Heart right ventricle (tissue), 16 donors: ENCODE measurements at places on chromosomes 5 and 9. TPM values are rescaled to one million over a fixed set of nuclear protein-coding genes. Genes with fewer than 3 reads are reported as not detected.
A peak's percentile ranks its signal among the peaks of the same experiment; 100 is the strongest.

The CHSY3 gene
- total RNA-seq = 1.1 TPM

The MRPS30 gene
- total RNA-seq = 92.7 TPM

The SHC3 gene
- 0.28 TPM for total RNA-seq

The LCN15 gene
- not detected for total RNA-seq

The FANCC gene
- total RNA-seq = 4.5 TPM

The PAM gene
- total RNA-seq = 1,485 TPM

The PAEP gene
- total RNA-seq = not detected

The DMRTA1 gene
- 0.45 TPM for total RNA-seq

The KYAT1 gene
- 13.7 TPM for total RNA-seq

The MARCOL gene
- total RNA-seq = not detected

The ANKRD34B gene
- total RNA-seq = not detected

The PCDHA3 gene
- total RNA-seq = 0.14 TPM

GRCh38 chr9:13554626-13555025, 275.1 kb upstream of the MPDZ start:
- H3K4me3 ChIP-seq = no peak overlapping the region
- H3K36me3 ChIP-seq = no peaks in the 10 kb centered on the region
- no peak for DNase-seq
- H3K4me1 ChIP-seq = peaks cover 31% of the 10 kb centered on the region
- no peaks in the 10 kb centered on the region for H3K27me3 ChIP-seq

GRCh38 chr9:38441347-38442085, 17.3 kb upstream of the IGFBPL1 start:
- no peaks in the 10 kb centered on the region for H3K4me1 ChIP-seq
- no peak for DNase-seq
- no peak overlapping the region for H3K4me3 ChIP-seq
- H3K27me3 ChIP-seq = peaks cover 25% of the 10 kb centered on the region
- no peaks in the 10 kb centered on the region for H3K36me3 ChIP-seq

- peak overlapping the region; percentile 55 for H3K27ac ChIP-seq
- H3K27me3 ChIP-seq = no peaks in the 10 kb centered on the region
Observed at GRCh38 chr9:20356403-20357036, 265.8 kb downstream of the MLLT3 start.

DNA sequence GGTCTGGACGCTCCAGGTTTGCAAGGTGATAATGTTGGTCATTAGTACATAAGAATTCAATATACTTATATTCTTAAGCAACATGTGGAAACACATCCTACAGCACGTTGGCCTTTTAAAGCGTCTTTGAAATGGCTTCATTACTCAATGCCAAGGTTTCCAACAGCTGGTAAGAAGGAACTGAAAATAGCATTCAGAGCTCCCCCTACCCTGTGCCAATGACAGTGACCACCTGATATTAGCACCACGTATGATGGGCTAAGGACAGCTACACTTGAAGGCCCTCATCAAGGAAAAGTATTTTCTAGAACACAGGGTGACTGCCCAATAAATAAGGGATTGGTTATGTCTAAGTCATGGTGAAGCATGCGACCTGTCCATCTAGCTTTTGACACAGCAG, 9.9 kb downstream of the ZNF622 start:
- H3K27me3 ChIP-seq = no peaks in the 10 kb centered on the region
- no peak for DNase-seq
- peak overlapping the region; percentile 63 for H3K27ac ChIP-seq
- no peaks in the 10 kb centered on the region for H3K36me3 ChIP-seq
- no peak overlapping the region for H3K4me3 ChIP-seq

DNA sequence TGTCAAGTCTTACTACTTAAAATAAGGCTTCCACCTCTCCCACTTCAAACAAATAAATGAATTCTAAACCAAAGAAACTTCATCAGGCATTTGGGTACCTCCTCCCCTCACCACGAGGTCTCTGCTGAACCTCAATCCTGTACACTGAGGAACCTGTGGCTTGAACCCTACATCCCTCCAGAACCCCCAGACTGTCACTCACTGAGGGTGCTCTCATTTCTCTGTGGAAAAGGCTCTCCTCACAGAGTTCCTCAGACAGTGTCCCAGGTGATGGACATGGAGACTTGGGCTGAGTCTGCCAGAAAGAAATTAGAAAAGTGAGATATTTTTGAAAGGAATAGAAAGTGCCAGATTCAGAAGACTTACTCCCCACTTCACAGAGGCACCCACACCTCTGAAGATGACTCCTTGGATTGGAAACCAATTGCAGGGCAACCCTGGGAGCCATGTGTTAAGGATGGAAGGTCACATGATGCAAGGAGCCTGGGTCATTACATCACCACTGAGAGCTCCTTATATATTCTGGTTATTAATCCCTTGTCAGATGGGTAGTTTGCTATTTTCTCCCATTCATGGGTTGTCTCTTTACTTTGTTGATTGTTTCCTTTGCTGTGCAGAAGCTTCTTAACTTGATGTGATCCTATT, 19.8 kb downstream of the MLANA start:
- H3K4me1 ChIP-seq = no peaks in the 10 kb centered on the region
- DNase-seq = no peak
- H3K36me3 ChIP-seq = peaks cover 55% of the 10 kb centered on the region

- no peak for DNase-seq
- H3K36me3 ChIP-seq = no peaks in the 10 kb centered on the region
- no peaks in the 10 kb centered on the region for H3K27me3 ChIP-seq
- no peak overlapping the region for H3K27ac ChIP-seq
- no peaks in the 10 kb centered on the region for H3K4me1 ChIP-seq
Observed at GRCh38 chr5:170117736-170118135, 12.0 kb downstream of the FOXI1 start.

- no peak for DNase-seq
- no peaks in the 10 kb centered on the region for H3K27me3 ChIP-seq
- H3K27ac ChIP-seq = no peak overlapping the region
- no peaks in the 10 kb centered on the region for H3K36me3 ChIP-seq
- H3K4me3 ChIP-seq = no peak overlapping the region
Observed at GRCh38 chr9:129725795-129726251, 27.0 kb downstream of the PTGES start.

- DNase-seq = no peak
- H3K27ac ChIP-seq = no peak overlapping the region
- no peaks in the 10 kb centered on the region for H3K4me1 ChIP-seq
- no peaks in the 10 kb centered on the region for H3K36me3 ChIP-seq
Observed at GRCh38 chr9:125986966-125987365, 239.8 kb downstream of the PBX3 start.

GRCh38 chr5:11072568-11072967, 311.5 kb upstream of the DAP start:
- no peak overlapping the region for H3K27ac ChIP-seq
- no peak for DNase-seq
- H3K27me3 ChIP-seq = no peaks in the 10 kb centered on the region
- no peaks in the 10 kb centered on the region for H3K4me1 ChIP-seq
- no peaks in the 10 kb centered on the region for H3K36me3 ChIP-seq

DNA sequence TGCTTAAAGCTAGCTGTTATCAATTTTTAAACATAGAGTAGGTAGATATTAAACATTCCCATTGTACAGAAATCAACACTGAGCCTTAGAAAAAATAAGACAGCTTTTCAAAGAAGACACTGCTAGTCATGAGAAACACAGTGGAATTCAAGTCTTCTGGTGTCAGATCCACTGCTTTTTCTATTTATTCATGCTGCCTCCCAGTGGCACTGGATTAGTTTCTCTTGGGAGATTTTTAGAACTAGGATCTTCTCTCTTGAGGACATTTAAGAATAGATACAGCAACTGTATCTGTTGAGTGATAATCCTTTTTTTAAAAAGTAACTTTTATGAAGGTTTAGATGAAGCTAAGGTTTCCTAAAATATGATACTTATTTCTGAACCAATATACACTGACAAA, 1635.4 kb upstream of the C9orf72 start:
- H3K27me3 ChIP-seq = no peaks in the 10 kb centered on the region
- no peak overlapping the region for H3K4me3 ChIP-seq
- H3K36me3 ChIP-seq = no peaks in the 10 kb centered on the region
- no peak overlapping the region for H3K27ac ChIP-seq
- H3K4me1 ChIP-seq = peaks cover 11% of the 10 kb centered on the region

DNA sequence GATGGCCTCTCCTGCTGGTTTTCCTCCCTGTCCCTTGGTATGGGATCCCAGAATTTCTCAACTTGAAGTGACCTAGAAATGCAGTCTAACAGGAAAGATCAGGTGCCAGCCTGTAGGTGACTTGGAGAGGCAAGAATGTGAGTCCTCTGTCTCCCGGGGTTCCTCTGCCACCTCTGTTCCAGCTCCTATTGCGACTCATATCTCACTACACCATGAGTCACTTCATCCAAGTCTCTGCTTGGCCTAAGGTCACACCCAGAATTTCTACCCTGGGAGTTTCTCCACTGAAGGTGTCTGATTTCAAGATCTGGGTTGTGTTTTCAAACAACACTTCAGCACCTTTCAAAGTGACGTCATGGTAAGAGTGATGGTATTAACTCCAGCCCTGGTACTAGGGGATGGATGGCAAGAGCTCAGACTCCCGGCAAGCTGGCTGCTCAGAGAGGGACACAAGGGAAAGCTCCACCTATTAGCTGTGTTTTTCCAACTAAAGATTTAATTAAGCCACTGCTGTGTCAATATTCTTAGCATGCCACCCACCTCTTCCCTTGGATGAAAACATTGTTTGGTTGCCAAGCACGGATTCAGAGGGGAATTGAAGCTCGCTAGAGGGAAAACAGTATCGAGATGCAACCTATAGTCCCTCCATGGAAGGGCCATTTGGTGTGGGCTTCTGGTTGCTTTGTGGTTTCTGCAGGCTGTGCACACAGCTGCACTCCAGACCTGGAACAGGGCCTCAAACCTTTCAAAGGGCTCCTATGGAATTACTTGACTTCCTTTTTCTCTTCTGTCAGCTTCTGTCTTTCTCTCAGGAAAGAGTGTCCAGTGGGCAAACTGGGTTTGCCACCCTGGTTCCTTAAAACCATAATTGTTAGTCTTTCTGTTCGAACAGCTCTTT, 205.7 kb downstream of the GAS1 start:
- H3K4me1 ChIP-seq = peaks cover 6% of the 10 kb centered on the region
- no peak overlapping the region for H3K27ac ChIP-seq
- no peaks in the 10 kb centered on the region for H3K36me3 ChIP-seq
- DNase-seq = no peak
- no peaks in the 10 kb centered on the region for H3K27me3 ChIP-seq

- H3K4me1 ChIP-seq = peaks cover 46% of the 10 kb centered on the region
- H3K4me3 ChIP-seq = peak overlapping the region; percentile 58
- H3K36me3 ChIP-seq = peaks cover 37% of the 10 kb centered on the region
- no peaks in the 10 kb centered on the region for H3K27me3 ChIP-seq
- no peak for DNase-seq
- H3K27ac ChIP-seq = peak overlapping the region; percentile 93
Observed at GRCh38 chr9:34653151-34654072, 1.4 kb downstream of the IL11RA start.

- H3K36me3 ChIP-seq = no peaks in the 10 kb centered on the region
- no peaks in the 10 kb centered on the region for H3K4me1 ChIP-seq
- no peak overlapping the region for H3K4me3 ChIP-seq
- no peak for DNase-seq
- H3K27ac ChIP-seq = no peak overlapping the region
Observed at GRCh38 chr5:90939211-90939610, 380.6 kb downstream of the ADGRV1 start.

GRCh38 chr5:127699416-127699815, 3.8 kb upstream of the CCDC192 start:
- no peaks in the 10 kb centered on the region for H3K27me3 ChIP-seq
- no peak overlapping the region for H3K4me3 ChIP-seq
- H3K4me1 ChIP-seq = no peaks in the 10 kb centered on the region
- H3K27ac ChIP-seq = no peak overlapping the region

- no peaks in the 10 kb centered on the region for H3K4me1 ChIP-seq
- no peaks in the 10 kb centered on the region for H3K36me3 ChIP-seq
- DNase-seq = no peak
- no peak overlapping the region for H3K27ac ChIP-seq
- no peak overlapping the region for H3K4me3 ChIP-seq
Observed at GRCh38 chr5:24732184-24732583, 87.4 kb upstream of the CDH10 start.

GRCh38 chr9:125744616-125745015, 2.6 kb upstream of the PBX3 start:
- no peaks in the 10 kb centered on the region for H3K36me3 ChIP-seq
- no peak overlapping the region for H3K27ac ChIP-seq
- H3K27me3 ChIP-seq = no peaks in the 10 kb centered on the region
- DNase-seq = no peak
- H3K4me1 ChIP-seq = peaks cover 14% of the 10 kb centered on the region

- H3K36me3 ChIP-seq = no peaks in the 10 kb centered on the region
- DNase-seq = no peak
- H3K27ac ChIP-seq = no peak overlapping the region
- H3K4me1 ChIP-seq = no peaks in the 10 kb centered on the region
Observed at GRCh38 chr9:109504689-109505088, 6.6 kb upstream of the PTPN3 start.

DNA sequence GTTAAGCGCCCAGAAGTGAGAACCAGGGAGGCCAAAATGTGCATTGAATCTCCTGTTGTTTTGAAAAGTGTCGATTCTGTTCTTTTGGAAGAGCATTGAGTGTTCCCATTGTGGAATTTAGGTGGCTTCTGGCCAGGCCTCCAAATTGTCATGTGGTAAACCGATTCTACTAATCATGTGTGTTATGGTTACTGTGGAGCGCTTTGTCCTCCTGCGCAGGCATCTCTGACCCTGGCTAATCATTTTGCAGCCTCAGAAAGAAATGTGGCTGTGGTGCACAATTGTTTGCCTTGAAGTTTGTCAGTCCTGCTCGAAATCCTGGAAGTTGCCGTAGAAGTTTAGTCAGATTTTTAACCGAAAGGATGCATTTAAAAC, 121.3 kb downstream of the RASGRF2 start:
- no peak overlapping the region for H3K4me3 ChIP-seq
- H3K27ac ChIP-seq = no peak overlapping the region
- H3K4me1 ChIP-seq = peaks cover 10% of the 10 kb centered on the region
- no peak for DNase-seq
- no peaks in the 10 kb centered on the region for H3K27me3 ChIP-seq
- H3K36me3 ChIP-seq = no peaks in the 10 kb centered on the region

GRCh38 chr9:129320575-129321285, 142.7 kb upstream of the IER5L start:
- peak; percentile 74 for DNase-seq
- H3K27ac ChIP-seq = peak overlapping the region; percentile 86
- peak overlapping the region; percentile 61 for H3K4me3 ChIP-seq

- H3K27ac ChIP-seq = no peak overlapping the region
- no peaks in the 10 kb centered on the region for H3K4me1 ChIP-seq
- no peaks in the 10 kb centered on the region for H3K36me3 ChIP-seq
- H3K27me3 ChIP-seq = no peaks in the 10 kb centered on the region
- DNase-seq = no peak
Observed at GRCh38 chr9:82581935-82582334, 481.0 kb downstream of the RASEF start.
